Right forelimb (tissue), 1 donor: ENCODE measurements at places on chromosomes 6 and 20.

DNA sequence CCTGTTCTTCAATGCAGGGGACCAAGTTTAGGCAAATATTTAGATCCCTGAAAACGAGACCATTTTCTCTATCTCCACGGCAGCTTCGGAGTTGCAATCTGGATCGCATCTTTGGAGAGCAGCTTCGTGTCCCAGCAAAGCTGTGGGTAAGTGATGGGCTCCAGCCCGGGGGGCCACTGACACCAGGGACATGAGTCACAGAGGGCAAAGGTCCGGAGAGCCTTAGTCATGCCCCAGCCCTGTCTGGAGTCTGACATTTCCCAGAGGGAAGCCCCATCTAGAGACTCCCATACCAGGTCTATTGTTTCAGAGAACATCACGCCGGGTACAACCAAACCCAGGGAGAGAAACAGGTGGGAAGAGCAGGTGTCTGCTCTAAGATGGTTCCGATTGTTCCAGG is 95.9 kb downstream of the NFATC2 start:
- DNase-seq: no peak

DNA sequence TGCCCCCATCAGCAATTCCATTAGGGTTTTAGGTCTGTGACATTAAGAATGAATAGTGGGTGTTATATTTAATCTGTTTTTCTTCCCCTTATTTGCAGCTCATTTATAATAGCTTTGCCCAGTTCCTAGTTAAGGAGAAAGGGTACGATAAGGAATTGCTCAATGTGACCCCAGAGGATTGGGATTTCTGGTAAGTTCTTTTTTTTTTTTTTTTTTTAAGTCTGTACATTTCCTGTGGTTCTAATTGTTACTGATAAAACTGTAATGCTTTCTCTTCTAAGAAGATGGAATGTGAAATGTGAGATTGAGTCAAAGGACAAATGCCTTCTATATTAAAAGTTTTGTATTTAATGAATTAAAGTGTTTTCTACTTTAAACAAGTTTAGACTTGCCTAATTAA is 5.5 kb downstream of the NT5DC1 start:
- DNase-seq: no peak

DNA sequence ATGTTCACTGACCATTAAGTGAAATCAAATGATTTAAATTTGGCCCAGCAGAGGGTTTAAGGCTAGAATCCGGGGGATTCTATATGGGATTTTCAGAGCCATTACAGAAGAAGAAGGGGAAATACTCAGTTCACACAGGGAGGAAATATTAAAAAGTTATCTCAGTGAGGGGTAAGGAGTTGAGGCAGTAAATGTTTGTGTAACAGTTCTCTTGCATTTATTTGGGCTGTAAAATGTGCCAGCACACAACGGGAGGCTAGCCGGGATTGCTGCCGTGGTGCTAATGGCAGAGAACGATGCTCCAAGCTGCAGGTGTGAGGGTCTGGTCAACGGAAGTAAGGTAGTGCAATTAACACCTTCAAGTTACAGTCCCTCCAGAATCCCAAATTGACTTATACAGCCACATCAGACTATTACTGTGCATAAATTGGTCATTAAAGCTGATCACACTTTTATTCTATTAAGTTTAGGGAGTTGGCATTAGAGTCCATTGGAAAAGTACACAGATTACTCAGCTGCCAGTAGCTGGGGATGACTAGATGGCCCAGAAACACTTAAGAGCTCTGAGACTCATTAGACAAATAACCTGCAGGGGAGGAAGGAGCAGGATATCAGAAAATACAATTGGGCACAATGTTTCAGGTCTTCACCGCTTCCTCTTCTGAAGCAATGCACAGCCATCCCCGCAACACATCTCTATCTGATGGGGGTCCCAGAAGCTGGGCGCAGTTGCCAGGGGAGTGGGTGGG is 31.3 kb downstream of the PPP1R3G start:
- DNase-seq: no peak

DNA sequence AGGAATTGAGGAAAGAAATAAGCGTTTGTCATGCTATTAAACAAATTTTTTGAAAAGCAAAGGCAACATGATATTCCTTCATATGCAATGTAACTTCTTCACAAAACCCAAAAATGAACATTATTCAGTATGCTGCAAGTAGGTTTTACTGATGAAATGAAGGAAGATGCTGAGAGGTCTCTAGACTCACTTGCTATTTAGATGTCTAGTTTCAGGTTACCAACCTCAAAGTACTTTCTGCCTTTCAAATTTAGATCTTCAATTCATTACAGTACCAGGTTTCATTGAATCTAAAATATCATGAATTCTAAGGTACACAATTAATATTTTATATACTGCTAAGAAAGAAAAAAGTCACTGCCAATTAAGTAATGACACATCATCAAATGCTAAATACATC is 39.9 kb downstream of the MYO6 start:
- no peak for DNase-seq

GRCh38 chr20:45470937-45471336 is 1.4 kb downstream of the WFDC2 start:
- no peak for DNase-seq

- no peak for DNase-seq
These were observed 39.2 kb upstream of the MMS22L start for GRCh38 chr6:97322226-97322625.

- DNase-seq: no peak
These were observed 315.8 kb downstream of the SOX4 start for GRCh38 chr6:21909321-21909720.

GRCh38 chr6:169720207-169720855 is 4.0 kb downstream of the PHF10 start:
- DNase-seq: no peak

GRCh38 chr6:352896-353470 is 38.6 kb upstream of the IRF4 start:
- DNase-seq: no peak

DNA sequence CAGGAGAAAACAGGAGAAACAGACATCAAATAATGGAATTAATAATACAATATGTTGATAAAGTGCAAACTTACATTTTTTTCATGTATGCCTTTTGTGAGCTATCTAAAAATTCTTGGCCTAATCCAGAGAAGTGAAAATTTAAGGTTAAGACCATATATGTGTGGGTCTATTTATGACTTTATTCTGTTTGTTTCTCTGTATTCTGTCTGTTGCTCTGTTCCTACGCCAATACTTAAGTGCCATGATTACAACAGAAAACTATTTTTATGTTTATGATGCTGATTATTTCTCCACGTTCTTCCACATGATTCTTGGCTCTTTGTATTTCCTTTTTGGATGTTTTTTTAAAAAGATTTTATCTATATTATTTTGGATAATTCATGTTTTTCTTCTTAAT is 109.6 kb upstream of the MAP3K4 start:
- DNase-seq: no peak

- no peak for DNase-seq
These were observed 26.1 kb downstream of the GPR63 start for GRCh38 chr6:96811136-96811535.

GRCh38 chr6:111474106-111474505 is 8.9 kb downstream of the REV3L start:
- no peak for DNase-seq

- no peak for DNase-seq
These were observed 42.6 kb downstream of the TTI1 start for GRCh38 chr20:37990571-37991151.

DNA sequence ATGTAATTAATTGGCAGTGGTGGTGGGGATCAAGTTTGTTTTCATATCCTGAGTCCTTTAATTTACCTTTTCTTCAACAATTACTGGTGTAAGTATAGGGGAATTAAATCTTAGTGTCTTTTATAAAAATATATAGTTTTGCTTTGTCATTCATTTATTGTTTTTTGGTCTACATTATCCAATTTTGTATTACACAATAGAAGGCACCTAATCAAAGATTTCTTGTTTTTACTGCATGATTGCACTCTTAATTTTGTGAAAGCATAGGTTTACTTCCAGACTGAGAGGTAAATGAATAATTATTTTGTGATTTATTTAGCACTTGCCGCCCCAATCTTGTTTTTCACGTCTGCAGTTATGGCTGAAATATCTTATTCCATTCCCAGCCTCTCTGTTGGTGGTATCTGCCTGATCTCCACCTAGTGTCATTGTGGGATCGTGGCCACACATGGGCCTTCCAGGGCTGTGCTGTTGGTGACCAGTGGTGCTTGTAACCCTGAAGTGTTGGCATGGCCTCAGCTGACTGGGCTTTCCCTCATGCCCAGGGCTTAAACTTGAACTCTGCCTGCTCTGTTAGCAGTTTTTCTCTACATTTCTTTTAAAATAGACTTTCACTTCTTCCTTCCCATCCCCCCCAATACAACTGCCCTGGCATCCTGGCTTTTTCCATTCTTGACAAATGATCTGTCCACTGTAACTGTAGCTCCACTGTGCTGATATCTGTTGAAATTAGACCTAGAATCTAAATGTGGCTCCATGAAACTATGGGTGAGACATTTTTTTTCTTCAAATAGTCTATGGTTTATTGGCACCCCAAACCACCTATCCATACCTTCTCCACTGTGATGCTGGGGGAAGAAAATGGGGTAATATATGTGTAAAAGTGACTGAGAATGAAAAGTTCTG is 24.8 kb downstream of the E2F3 start:
- no peak for DNase-seq

DNA sequence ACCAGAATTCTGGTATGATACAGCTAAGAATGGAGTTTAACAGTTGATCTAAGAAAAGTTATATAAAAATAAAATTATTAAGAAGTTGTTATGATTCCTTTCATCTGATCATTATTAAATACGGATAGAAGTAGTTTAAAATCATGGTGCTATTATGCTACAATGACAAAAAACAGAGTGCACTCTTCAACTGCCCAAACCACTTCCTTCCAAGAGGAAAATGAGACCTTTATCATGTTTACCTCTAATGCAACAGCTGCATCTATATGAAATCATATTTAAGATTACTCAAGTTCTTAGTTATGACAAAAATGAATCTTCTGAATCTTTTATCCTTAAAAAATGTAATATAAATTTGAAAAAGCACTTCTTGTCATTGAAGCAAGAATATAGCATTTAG is 31.2 kb downstream of the HACE1 start:
- no peak for DNase-seq

GRCh38 chr20:45861221-45862075 is 4.0 kb downstream of the ZSWIM3 start:
- no peak for DNase-seq

DNA sequence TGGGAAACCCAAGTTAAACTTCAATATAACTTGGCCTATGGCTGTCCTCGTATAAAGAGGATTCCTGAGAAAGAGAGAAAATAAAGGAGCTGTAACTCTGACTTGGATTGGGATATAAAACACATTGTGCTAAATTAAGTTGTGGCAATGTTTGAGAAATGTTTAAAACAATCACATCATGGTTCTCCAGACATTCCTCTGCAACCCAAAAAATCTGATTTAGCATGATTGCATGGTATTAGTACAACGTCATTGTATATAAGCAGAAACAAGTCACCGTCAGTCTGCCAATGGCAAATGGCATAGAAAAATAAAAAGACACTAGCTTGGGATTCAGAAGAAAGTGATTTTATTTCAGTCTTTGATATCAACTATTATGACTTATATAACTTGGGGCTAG is 140.2 kb upstream of the FAM83B start:
- no peak for DNase-seq
